ENCODE measurements at places on chromosomes 7 and 10.

- DNase-seq, result no peak
These were observed 37.0 kb upstream of the FOXL3 start for GRCh38 chr7:252981-253380.

- no peak for DNase-seq
These were observed 647.5 kb downstream of the SORCS3 start for GRCh38 chr10:105288613-105289012.

- DNase-seq, result no peak
These were observed 59.5 kb upstream of the ELN start for GRCh38 chr7:73968487-73968886.

DNA sequence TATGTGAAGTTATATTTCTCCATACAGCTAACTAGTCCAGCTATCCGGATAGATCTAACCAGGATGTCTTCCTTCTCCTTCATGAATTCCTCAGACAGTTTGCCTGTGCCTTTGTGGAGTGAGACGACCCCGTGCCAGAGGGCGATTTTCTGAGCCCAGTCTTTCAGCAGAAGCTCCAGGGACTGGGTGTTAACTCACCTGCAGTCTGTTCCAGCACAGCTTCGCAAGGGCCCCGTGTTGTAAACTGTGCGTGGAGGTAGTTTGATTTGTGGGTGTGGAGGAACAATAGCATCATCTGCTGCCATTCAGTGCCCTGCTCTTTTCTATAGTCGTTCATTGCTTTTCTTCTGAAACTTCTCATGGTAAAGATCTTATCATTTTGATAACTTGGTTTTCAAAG, 103.8 kb downstream of the INPP5A start:
- DNase-seq, result no peak

DNA sequence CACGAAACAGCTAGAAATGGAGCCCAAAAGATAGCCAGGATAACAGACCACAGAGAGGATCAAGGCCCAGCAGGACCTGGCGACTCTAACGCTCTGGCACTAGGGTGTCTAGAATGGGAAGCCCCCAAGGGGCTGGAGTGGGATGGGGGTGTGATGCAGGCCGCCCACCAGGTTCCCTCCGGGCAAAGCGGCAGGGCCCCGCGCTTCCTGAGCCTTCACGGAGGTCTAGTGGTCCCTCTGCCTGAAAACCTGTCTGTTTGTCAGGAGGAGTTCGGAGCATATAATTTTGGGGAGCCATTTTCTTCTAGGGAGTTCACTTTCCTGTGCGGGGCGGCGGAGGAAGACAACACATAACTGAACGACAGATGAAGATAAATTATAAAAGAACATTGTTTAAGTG, 48.2 kb upstream of the FXYD4 start:
- DNase-seq, result no peak

GRCh38 chr10:58318346-58318745, 16.5 kb upstream of the UBE2D1 start:
- no peak for DNase-seq

- no peak for DNase-seq
These were observed 137.9 kb downstream of the ELFN1 start for GRCh38 chr7:1807821-1808600.

DNA sequence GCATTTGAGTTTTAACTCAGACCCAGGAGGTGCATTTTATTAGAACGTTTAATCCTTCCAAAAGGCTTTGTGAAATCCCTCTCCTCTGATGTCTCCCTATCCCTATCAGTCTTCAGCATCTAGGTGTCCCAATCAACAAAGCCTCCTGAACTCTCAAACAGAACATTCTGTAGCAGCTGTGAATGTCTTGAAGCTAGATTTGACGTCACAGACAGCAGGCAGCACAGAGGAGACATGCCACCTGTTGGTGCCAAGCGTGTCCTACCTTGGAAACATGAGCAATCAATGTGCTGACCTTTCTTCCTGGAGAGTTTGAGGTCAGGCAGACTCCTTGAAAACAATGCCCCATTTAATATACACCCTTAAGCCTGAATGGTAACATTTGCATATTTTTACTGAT, 125.5 kb downstream of the RNLS start:
- no peak for DNase-seq

Measured in activated gamma-delta T cell treated with anti-CD3 and anti-CD28 coated beads, Interleukin-2, amount 50 U/mL, for 16 hours (primary cell).